ENCODE measurements at places on chromosomes 3 and 15.

GRCh38 chr15:42984493-42985034 lies 64.0 kb upstream of the TTBK2 start:
- DNase-seq = no peak

DNA sequence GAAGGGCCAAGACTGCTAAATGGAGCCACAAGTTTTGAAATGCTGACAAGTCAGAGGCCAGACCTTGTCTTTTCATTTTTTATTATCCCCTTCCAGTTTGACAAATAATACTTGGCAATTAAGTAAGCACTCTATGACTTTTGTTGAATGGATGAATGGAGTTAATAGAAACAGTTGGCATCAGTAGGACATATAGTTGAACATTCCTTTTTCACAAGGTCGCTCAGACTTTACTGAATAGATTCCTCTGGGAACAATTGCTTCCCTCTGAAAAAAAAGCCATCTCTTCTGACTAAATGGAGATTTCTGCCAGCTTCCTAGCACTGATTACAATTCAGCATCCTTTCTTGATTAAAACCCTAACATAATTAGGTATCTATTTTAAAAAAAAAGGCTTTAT lies 53.2 kb downstream of the TRA2B start:
- DNase-seq = no peak

DNA sequence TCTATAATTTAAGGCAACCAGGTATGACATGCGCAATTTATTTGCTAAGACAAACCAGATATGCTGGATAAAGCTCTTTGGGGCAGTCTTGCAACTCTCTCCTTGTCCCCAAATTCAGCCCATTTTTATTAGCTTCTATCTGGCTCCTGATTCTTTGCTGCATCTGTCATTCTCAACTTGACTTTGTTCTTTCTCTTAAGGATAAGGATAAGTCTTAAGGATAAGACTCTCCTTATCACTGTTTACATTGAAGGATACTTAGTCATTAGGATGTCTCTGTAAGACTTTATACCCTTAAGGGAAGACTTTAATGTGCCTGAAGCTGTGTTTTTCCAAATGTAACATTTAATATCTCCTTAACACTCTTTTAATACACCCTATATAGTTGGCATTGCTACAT lies 49.2 kb downstream of the ALCAM start:
- no peak for DNase-seq

- DNase-seq = no peak
These were observed 29.6 kb upstream of the TLE3 start for GRCh38 chr15:70127288-70127746.

DNA sequence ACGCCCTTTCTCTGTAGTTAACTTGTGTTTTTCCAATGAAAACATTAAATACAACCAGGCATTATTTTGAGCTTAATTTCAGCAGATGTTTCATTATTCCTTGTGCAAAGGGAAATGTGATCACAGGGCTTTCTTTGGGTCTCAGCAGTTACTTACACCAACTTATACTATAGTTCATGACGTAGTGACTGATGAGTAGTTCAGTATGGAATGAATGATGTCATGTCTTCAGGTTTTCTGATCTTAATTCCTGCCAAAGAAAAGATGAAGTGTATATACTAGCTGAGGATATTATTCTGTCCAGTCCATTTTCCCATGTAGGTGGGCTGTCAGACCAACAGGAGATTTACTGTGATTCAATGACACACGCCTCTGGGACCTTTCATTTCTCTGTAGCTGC lies 61.3 kb downstream of the MYRIP start:
- no peak for DNase-seq

- DNase-seq = no peak
These were observed 22.5 kb downstream of the HEXA start for GRCh38 chr15:72353266-72353665.

GRCh38 chr15:87167055-87167454 lies 1087.4 kb downstream of the AGBL1 start:
- no peak for DNase-seq
